ENCODE measurements at places on chromosomes 13 and 19.

GRCh38 chr19:38044267-38045111, 137.5 kb downstream of the SIPA1L3 start:
- DNase-seq, result no peak

DNA sequence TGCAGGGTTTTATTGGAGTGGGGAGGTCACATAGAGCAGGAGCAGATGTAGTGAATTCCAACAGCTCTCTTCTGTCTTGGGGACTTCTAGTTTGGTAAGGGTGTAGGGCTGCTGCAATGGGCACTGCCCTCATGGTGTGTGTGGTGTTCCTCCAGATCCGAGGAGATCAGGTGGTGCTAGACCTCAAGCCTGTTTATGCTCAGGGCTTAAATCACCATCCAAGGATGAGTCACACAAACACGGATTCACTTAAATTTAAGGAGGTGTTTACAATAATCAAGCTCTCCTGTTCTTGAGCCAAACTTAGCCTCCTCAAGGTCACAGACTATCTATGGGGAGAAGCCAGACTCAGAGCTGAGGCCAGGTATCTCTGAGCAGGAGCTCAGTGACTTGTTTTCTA, 23.0 kb downstream of the HS6ST3 start:
- DNase-seq, result no peak

GRCh38 chr13:105846923-105847322, 688.5 kb downstream of the EFNB2 start:
- DNase-seq, result no peak

GRCh38 chr19:32273483-32273882, 71.9 kb upstream of the ZNF507 start:
- no peak for DNase-seq

DNA sequence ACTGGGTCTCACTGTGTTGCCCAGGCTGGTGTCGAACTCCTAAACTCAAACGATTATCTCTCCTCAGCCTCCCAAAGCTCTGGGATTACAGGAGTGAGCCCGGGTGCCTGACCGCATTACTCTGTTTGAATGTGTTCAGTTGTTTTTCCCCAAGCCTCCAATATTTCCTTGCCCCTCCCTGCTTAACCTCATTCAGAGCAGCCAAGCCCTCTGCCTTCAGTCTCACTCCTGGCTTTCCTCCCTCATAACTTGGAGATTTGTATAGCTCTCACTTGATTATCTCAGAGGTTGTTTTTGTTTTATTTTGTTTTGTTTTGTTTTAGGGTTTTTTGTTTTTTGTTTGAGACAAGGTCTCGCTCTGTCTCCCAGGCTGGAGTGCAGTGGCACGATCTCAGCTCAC, 11.4 kb downstream of the EPHX3 start:
- no peak for DNase-seq

DNA sequence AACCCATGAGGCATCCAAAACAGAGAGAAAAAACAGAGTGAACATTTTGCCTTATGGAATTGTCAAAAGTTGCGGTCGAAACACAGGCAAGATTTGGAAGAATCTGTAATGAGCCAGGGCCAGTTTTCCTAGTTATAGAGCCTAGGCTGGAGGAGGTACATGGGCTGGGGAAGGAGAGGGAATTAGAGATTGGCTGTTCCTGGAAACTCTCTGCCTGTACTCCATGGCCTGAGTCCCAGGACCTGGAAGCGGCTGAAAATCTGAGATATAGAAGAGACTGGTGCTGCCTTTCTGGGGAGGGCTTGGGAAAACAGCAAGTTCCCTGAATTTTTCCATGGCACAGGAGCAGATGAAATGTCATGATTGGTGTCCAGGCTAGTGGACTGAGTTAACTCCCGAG, 122.8 kb upstream of the KLF12 start:
- DNase-seq, result no peak

DNA sequence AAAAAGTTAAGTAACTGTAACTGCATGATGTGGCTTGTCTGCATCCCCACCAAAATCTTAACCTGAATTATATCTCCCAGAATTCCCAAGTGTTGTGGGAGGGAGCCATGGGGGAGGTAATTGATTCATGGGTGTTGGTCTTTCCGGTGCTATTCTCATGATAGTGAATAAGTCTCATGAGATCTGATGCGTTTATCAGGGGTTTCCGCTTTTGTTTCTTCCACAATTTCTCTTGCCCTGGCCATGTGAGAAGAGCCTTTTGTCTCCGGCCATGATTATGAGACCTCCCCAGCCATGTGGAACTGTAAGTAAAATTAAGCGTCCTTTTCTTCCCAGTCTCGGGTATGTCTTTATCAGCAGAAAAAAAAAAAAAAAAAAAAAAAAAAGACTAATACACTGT, 385.8 kb downstream of the SLITRK1 start:
- DNase-seq, result no peak

- no peak for DNase-seq
These were observed 16.6 kb downstream of the CHST8 start for GRCh38 chr19:33638167-33639034.

DNA sequence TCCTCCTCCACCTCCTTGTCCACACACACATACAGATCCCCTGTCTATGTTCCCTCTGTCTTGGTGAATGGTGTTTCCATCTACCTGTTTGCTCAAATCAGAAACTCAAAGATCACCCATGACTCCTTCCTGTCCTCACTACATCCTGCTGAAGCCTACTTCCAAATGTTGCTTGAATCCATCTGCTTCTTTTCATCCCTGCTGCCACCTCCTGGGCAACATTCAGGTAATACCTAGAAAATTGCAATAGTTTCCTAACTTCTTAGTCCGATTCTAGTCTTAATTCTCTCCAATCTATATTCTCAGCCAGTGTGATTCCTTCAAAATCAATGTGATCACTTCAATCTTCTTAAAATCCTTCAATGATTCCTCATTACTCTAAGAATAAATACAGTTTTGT, 155.5 kb upstream of the STARD13 start:
- DNase-seq, result no peak

DNA sequence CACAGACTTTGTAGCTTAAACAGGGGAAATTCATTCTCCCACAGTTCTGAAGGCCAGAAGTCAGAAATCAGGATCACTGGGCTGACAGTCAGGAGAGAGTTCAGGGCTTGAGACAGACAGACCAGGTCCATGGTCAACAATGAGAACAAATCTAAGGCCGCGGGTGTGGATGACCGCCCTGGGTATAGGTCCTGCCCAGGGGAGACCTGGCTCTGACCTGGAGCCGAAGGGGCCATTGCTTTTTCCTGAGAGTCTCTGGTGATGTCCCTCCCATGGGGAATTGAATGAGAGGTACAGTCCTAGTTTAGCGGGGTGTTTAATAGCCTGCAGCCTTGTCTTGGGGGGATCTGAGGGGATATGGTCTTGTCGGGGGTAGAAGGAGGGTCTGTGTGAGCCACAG, 25.2 kb upstream of the FBL start:
- DNase-seq, result no peak

DNA sequence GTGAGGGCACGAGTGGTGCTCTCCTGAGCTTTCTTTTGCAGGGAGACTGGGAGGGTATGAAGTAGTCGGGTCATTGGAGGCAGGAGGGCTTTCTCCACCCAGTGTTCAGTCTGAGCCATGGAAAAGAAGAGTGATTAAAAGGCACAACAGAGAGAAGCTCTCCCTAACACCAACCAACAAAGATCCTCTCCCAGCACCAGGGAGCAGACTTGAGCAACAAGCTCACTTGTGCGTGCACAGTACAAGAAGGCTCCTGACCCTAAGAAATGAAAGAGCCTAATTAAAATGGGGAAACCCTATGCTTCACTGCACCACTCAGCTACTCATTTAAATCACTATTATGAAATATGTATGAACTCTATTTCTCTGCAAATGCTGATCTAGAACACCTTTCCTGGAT, 276.3 kb upstream of the SOX21 start:
- DNase-seq, result no peak

DNA sequence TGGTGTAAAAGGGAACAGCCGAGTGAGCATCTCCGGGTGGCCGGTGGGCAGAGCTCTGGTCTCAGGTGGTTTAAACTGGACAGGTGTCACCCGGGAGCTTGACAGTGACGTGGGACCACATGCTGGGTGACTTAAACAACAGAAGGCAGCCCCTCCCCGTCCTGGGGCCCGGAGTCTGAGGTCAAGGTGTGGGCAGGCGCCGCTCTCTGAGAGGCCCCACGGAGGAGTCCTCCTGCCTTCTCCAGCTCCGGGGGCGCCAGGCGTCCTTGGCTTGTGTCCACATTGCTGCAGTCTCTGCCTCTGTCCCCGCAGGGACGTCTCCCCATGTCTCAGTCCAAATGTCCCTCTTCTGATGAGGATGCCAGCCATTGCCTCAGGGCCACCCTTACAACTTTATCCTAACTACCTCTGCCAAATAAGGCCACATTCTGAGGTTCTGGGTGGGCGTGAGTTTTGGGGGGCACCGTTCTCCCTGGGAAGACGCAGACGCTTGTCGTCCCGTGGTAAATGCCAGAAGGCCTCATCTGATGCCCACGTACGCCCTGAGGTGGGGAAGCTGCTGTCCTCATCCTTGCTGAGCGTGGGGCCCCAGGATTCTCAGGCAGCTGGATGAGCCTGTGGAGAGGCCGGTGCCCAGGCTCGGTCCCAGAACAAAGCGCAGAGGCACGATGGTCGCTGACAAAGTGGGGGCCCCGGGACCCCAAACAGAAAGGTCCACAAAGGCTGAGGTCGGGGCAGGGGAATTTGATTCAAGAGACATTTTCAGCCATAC, 12.9 kb downstream of the GZMM start:
- no peak for DNase-seq
